NCI-H2029 (cell line): ENCODE measurements at places on chromosomes 3 and 15.

DNA sequence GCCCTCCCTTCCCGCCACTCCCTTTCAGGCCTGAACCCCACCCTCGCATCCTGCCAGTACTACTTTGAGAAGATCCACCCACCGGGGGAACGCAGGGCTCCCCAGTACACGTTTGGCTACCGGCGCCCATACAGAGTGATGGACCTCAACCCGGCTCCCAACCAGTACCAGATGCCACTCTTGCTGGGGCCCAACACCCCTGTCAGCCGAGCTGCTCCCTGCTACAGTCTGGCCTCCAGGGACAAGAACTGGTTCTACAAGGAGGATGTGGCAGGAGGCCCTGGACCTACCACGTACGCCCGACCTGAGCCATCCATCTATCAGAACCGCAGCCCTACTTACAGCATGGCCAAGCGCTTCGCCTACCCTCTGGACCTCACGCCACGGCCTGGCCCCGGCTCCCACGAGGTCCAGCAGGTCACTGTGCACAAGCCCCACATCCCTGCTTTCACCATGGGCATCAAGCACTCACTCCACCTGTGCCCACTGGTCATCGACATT is 14.4 kb upstream of the CSPG4 start:
- no peak for DNase-seq

DNA sequence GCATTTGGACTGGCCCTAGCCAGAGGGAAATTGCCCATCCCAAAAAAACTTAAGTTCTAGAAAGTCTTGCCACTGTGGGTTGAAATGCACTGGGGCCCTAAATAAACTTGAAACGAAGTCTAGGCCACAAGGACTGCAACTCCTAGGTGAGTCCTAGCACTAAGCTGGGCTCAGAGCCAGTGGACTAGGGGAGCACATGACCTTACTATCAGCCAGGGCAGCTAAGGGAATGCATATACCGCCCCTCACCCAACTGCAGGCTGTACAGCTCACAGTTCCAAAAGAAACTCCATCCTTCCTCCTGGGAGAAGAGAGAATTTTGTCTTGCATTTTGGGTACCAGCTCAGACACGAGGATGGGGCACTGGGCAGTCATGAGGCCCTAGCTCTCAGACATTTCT is 23.6 kb upstream of the TEX55 start:
- no peak for DNase-seq

GRCh38 chr3:20648294-20648693 is 462.3 kb upstream of the SGO1 start:
- no peak for DNase-seq

GRCh38 chr15:92656089-92656488 is 514 bp upstream of the FAM174B start:
- DNase-seq, result no peak

DNA sequence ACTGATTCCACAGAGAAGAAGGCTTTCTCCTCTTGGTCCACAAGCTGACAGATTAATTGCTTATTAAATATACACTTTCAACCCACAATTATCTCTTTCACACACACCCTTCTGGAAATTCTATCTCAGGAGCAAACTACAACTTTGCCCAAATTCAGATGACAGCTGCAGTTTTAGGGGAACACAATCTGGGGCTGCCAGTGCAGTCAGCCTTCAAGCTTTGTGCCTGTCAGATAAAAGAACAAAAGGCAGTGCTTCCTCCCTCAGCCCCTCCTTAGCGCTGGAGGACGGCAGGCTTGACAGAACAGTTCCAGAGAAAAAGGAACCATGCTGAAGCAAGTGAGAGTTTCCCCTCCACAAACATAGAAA is 99.6 kb downstream of the TMCC1 start:
- DNase-seq, result no peak
